Activated naive CD8-positive, alpha-beta T cell treated with anti-CD3 and anti-CD28 coated beads for 36 hours (primary cell): ENCODE measurements at places on chromosomes 11 and 22.
A peak's percentile ranks its signal among the peaks of the same experiment; 100 is the strongest.

- no peak for DNase-seq
Measured at GRCh38 chr22:42160251-42160650, 29.6 kb upstream of the CYP2D6 start.

DNA sequence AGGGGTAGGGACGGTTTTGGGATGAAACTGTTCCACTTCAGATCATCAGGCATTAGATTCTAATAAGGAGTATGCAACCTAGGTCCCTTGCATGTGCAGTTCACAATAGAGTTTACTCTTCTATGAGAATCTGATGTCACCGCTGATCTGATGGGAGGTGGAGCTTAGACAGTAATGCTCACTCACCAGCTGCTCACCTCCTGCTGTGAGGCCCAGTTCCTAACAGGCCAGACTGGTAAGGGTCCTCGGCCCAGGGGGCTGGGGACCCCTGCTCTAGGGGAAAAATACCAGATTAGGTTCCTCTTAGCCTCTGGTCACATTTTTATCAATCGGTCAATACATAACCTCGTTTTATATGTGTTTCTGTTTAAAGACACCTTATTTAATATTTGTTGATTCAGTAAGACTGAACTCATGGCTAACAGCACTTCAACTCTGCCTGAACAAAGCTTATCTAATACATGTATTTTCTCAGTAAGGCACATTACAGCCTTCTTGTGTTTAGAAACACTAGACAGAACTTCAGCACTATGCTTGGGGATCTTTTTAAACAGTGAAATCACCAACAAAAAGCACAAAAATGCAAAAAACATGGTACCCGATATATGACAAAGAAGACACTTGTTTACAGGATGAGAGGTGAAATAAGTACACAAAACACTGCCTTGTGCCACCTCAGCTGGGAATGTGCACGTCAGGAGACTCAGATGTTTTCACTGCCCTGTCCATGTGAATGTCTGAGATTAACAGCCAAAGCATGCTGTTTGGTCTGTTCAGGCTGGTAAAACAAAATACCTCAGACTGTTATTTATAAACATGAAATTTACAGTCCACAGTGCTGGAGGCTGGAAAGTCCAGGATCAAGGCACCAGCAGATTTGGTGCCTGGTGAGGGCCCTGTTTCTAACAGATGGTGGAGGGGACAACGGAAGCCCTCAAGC, 107.5 kb downstream of the USP35 start:
- DNase-seq: no peak

DNA sequence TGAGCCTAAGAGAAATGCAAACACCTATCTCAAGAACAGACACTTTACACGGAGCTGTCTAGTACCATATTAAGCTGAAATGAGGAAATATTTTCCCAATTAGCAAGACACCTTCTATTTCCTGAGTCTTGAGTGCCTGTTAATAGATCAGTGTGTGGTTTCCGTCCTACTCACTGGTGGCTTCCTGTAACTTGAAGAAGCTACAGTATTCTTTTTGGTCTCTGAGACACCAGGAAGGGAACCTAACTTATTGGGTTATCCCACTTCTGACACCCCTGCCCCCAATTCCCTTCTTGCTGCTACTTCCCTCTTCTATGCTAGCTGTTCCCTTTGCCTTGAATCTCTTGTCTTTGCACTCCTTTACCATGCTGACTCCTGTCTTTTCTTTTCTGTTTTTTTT, 92.7 kb downstream of the FDX1 start:
- no peak for DNase-seq

GRCh38 chr11:76226626-76227025, 20.3 kb upstream of the WNT11 start:
- no peak for DNase-seq

DNA sequence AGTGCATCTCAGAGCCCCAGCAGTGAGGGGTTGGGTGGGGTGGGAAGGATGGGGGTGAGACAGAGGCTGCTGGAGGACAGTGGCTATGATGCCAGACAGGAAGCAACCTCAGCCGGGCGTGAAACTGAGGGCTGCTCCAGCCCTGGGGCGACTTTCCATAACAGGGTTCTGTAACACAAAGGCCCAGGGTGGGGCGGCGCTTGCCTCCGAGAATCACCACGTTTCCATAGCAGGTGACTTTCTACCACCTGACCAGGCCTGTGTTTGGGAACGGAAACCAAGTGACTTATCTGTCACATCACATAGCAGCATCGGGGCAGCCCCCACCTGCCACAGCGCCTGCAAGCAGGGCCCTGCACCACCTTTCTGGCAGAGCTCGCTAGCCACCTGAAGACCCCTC, 85.8 kb downstream of the TRMU start:
- peak; percentile 14 for DNase-seq

- no peak for DNase-seq
Measured at GRCh38 chr11:85821636-85822035, 10.7 kb upstream of the SYTL2 start.

DNA sequence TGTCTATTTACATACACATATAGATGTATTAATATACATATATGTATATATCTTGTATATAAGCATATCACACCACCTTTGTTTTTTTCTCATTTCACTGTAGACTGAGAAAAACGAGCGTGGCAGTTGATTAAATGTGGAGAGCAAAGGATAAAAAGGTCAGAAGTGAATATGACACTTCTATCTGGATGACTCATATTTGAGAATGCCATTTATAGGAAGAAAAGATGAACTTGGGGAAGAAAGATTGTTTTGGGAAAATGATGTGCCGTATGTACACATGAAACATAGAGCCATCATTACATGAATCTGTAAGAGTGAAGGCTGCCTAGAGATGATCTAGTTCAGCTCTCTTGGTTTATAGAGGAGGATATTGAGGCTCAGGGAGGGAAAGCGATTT, 28.7 kb downstream of the AMOTL1 start:
- DNase-seq: no peak

DNA sequence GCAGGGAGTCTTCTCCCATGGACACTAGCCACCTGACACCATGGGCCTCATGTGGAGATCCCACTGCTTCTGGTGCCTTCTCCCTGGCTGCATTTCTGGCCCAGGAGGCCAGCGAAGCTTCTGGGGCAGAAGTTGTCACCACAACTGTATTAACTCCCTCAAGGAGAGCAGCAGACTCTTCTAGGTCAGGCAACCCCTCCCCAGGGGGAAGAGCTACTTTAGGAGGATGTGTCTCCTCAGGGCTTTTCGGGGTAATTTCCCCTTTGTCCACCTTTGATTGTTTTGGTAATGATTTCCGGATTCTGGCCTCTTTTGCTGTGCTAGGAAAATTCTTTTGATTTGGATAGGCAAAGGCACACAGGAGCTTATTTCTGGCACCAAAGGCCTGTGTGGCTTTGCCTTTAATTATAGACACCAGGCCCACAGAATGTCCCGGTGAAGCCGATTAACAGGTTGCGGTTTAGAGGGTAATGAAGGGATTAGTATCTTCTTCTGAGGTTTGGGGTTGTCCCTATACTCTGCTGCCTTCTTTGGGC, 8.9 kb upstream of the UCP2 start:
- DNase-seq: no peak

- DNase-seq: no peak
Measured at GRCh38 chr22:50482107-50483074, 1.0 kb downstream of the ADM2 start.

GRCh38 chr11:33324302-33324985, 67.3 kb downstream of the HIPK3 start:
- no peak for DNase-seq

DNA sequence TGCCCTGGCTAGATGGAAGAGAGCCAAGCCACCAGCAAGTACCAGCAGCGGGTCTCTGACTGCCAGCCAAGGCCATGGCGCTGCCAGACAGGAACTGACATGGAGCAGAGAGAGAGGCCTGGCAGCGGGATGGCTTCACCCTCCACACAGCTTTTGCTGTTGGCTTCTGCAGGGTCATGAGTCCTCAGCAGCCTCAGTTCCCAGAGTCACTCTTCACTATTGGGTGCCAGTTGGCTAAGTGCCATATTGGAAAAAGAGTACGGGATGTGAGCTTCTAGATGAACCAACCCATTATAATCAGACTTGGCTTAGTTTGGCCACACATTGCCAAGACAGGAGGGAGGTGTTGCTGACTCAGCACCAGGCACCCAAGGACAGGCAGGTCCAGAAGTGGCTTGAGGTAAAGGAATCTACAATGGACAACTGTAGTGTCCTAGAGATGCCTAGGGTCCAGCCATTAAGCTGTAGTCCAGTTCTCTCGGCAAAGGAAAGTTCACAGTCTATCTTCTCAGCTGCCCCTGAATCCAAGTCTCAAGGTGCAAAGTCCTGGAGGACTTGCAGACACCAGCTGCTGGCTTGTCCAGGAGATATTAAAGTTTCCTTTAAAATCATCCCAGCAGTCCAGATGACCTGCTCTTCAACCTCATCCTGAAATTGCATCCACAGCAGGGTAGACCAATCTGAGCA, 40.7 kb upstream of the POU2AF1 start:
- no peak for DNase-seq

GRCh38 chr11:82384308-82384707, 349.4 kb downstream of the FAM181B start:
- no peak for DNase-seq

DNA sequence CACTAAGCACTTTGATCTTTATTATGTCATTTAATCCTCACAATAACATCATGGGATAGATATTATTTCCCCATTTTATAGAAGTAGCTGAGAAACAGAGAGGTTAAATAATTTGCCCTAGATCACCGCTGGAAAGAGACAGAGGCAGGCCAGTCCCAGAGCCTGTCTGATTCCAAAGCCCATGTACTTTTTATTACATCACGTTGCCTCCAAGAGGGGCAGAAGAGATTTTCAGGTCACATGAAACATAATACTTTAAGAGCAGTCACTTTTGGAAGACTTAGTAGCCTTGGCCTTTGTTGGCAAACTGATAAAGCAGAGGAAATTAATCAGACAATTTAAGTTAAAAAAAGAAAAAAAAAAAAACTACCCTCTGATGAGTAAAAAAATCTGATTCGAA, 200.2 kb upstream of the ARHGAP20 start:
- no peak for DNase-seq

- no peak for DNase-seq
Measured at GRCh38 chr11:118652681-118653181, 26.7 kb downstream of the TREH start.

DNA sequence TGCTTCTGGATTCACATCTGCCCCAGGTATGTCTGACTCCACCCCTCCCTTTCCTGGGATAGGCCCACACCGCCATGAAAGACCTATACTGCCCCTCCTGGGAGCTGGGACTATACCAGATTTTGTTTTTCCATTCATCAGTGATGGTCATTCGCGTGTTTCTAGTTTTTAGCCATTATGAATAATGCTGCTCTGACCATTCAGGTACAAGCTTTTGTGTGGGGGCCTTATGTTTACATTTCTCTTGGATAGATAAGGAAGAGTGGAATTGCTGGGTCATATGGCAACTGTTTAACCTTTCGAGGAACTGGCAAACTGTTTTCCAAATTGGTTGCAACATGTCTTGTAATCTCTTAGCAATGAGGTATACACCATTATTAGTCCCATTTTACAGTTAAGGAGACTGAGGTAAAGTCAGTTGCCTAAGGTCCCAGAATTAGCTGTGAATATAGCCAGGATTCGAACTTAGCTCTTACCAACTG, 1.2 kb upstream of the TBC1D10A start:
- DNase-seq: no peak

DNA sequence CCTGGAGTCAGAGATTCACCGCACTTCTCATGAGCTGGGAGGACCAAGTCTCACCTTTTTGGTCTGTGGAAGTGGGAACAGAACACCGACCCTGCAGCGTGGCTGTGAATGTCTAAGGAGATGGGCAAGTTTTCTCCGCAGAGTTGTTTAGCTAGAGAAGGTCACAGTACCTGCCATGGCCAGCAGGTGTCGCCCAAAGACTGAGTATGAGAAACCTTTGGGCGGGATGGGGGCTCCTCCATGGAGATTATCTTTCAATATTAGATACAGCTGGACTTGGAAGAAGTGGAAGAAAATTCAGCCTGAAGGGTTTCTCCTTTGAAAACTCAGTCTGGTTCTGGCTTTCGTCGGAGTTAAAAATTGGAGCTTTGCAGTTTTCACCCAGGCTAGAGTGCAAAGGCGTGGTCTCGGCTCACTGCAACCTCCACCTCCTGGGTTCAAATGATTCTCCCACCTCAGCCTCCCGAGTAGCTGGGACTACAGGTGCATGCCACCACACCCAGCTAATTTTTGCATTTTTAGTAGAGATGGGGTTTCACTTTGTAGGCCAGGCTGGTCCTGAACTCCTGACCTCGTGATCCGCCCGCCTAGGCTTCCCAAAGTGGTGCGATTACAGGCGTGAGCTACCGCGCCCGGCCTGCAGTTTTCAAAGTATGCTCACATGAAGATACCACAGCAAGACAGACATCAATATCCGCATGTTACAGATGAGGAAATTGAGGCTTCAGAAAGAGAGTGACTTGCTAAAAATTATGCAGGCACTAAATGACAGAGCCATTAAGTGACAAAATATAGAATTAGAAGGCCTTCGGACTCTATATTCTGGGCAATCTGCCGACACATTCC, 10.7 kb upstream of the DSCAML1 start:
- DNase-seq: peak; percentile 64

DNA sequence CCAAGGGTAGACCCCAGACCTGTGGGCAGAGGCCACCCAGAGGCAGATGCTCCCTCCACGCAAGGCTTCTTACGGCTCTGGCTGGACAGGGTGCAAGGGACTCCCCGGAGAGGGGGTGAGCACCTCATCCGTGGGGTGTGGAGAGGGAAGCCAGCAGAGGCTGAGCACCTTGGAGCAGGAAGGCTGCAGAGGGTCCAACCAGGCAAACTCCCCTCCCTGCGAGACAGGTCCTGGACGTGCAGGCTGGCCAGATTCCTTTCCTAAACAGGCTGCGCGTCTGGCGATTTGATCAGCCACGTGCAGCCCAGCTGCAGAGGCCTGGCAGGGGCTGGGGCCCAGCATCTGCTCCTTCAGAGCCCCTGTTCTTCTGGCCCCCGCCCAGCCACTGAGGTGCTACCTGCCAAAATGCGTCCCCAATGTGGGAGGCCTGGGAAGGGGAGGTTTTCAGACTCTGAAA, 49.3 kb downstream of the WNT11 start:
- DNase-seq: no peak

GRCh38 chr11:103545551-103545950, 436.3 kb downstream of the DYNC2H1 start:
- no peak for DNase-seq

GRCh38 chr22:25564320-25564978, at the start of gene GRK3:
GRK3 (plus strand) TSS chr22:25564675; CDS start chr22:25565041, 366 bp downstream.
- DNase-seq: peak; percentile 76

DNA sequence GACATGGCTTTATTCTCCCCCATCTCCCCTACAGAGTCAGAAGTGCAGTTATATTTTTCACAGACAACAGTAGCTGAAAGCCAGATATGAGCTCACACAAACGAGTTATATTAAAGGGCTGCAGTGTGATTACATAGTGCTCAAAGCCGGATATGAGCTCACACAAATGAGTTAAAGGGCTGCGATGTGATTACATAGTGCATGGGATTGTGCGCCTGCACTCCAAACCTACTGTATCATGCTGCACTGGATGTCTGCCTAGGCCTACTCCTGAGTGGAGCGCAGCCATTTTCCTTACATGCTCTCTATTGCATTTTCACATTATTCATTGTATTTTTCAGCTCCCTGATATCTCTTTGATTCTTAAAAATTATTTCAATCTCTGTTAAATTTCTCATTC, 414.6 kb upstream of the LARGE1 start:
- DNase-seq: no peak

GRCh38 chr11:36564376-36565030, 3.3 kb upstream of the RAG1 start:
- peak; percentile 26 for DNase-seq

- no peak for DNase-seq
Measured at GRCh38 chr11:47551086-47551485, 1.8 kb downstream of the CELF1 start.
